Adipocyte (in vitro differentiated cells): ENCODE measurements at places on chromosomes 3 and 15.

- DNase-seq = no peak
Measured at GRCh38 chr3:133152681-133153220, 114.6 kb downstream of the TMEM108 start.

DNA sequence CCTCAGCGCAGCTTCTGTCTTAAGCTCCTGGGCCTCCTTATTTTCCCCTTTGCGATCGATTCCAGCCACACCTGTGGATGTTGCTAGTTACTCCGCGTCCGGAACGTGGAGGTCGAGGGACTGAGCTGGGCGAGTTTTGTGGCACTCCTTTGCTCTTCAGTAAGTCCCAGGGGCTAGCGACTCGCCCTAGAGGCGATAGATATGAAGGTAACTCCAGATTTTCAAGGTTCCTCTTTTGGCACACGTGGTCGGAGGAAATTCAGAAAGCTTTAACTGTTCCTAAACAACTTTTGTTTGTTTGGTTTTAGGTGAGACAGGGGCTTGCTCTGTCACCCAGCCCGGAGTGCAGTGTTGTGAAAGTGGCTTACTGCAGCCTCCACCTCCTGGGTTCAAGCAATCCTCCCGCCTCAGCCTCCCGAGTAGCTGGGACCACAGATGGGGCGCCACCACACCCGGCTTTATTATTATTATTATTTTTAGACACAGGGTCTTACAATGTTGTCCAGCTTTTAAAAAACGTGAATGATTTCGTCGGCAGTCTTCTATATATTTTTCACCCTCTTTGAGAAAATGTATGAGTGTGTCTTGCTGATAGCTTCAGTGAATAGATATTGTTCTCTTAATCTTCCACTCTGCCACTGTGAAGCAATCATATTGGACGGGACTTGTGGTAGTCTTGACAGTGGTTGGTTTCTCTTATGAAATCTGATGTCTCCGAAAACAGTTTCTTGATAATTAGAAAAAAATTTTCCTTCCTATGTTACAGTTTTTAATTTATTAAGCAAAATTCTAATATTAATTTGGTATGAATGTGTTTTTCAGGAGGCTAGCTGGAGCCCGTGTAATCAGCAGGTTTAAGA is 785 bp downstream of the MFSD1 start:
- DNase-seq = no peak

DNA sequence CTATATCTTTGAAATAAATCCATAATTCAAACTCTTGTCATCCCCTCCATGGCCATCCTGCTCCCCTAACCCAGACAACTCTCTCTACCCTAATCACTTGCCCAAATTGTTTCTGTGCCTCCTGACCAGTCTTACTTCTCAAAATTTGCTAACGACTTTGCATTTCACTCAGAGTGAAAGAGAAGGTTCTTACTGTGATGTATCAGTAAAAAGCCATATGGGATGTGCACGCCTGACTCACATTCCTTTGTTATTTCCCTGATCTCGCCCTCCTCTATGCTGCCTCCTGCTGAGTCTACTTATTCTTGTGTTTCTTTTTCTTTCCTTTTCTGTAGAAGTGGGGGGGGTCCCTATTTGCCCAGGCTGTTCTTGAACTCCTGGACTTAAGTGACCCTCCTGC is 487.2 kb upstream of the FRG2C start:
- DNase-seq = no peak

GRCh38 chr3:156635973-156636372 is 38.4 kb upstream of the TIPARP start:
- no peak for DNase-seq

DNA sequence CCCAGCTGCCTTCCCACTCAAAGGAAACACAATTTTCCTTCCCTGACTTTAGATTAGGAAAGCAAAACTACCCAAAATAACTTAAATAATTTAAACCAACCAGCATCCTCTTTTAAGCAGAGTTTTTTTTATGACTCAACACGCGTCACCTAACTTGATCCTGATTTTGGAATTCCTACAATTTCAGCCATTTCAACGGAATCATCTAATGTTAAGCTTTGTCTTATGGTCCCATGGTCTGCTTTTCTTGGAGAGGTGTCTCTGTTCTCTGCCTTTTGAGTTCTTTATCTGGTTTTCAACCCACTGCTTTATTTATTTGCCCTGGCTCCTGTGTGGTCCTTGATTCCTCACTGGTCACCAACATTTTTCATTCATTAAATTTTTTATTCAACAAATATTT is 219.2 kb upstream of the ARHGEF26 start:
- DNase-seq = no peak

- peak; percentile 15 for DNase-seq
Measured at GRCh38 chr3:115293321-115293720, 146.2 kb upstream of the ZBTB20 start.

DNA sequence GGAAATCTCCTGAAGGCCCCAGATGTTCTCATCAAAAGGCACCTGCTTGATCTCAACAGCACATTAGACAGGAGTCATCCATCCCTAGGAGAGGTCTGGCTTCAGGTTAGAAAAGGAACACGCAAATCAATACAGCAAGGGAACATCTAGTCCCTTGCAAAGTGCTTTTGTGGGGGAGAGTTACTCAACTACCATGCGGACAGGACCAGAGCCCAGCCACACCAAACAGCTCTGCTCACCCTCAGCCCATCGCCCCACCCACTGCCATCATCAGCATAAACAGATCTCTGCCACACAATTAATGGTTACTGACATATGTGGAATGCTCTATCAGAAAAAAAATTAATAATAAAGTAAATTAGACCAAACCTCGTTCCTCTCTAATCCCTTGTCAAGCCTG is 85.6 kb downstream of the MYLK start:
- no peak for DNase-seq

DNA sequence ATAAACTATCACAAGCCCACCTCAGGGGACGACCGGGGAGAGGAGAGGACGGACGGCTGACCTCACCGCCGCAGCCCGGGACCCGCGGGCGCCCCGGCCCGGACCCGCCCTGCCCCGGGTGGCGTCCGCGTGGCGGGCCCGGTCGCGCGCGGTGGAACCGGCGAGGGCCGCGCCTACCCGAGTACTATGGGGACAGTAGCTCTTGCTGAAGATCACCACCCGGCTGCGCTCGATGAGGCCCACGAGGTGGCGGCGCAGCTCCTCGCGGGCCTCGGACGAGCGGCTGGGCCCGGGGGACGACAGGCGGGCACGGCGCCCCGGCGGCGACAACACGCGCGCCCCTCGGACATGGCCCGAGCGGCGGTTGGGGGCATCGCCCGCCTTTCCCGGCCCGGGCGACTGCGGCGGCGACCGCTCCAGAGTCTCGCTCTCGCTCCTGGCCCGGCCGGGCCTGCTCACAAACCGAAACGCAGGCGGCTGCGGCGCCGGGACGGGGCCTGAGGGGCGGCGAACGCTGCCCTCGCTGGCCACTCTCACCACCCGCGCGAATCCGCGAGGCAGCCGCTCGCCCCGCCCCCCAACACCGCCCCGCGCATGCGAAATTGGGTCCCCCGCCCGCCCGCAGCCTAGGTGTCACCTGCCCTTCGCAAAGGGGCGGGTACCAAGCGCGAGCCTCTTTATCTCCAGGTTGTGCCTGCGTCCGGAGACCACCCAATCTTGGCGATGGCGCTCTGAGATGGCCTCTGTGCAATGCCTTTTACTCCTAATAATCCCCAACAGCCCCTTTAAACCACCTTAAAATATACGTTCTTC is at the start of gene TXNRD3:
Gene TXNRD3, minus strand, starts transcription at position 554 of the 813 bp plus-strand sequence.
- DNase-seq = peak; percentile 90

DNA sequence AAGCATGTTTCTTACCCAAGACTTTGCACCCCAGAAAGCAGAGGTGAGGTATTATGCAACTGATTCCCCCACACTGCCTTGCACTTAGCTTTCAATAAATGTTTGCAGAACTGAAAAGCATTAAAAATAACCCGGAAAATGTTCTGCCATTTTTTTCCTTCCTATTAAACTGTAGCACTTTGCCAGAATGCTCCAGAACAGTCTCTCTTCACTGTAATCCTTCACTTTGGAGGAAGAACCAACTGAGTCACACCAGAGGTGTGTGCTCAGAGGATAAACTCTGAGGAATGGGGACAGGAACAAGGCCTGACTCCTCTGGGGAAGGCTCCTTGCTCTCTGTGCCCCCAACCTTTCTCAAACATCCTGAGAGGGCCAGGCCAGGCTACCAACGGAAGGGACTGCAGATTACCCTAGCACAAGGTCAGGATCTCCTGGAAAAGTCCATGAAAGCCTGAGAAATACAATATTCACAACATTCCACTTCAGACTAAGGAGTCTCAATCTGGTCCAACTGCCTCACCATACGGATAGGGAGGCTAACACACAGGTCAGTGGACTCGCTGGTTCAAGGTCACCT is 19.0 kb downstream of the ANP32A start:
- DNase-seq = no peak

GRCh38 chr15:39574427-39574826 is 6.5 kb upstream of the THBS1 start:
- DNase-seq = peak; percentile 37

GRCh38 chr3:22156868-22157267 is 405.9 kb upstream of the ZNF385D start:
- no peak for DNase-seq

DNA sequence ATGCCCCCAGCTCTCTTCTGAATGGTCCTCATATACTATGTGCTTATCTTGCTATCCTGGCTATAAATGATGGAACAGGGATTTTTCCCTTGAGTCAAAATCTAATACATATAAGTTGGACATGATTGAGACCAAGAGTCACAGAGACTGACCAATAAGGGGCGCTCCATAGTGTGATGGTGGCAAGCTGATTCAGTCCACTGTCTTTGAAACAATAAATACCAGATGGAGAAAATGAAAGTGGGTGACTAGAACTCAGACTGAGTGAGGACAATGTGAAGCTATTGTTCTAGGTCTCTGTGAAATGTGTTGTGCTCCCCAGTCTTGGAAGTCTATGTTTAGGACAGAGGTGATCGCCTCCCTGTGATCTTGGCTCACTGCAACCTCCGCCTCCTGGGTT is 10.6 kb upstream of the FSTL1 start:
- DNase-seq = no peak

DNA sequence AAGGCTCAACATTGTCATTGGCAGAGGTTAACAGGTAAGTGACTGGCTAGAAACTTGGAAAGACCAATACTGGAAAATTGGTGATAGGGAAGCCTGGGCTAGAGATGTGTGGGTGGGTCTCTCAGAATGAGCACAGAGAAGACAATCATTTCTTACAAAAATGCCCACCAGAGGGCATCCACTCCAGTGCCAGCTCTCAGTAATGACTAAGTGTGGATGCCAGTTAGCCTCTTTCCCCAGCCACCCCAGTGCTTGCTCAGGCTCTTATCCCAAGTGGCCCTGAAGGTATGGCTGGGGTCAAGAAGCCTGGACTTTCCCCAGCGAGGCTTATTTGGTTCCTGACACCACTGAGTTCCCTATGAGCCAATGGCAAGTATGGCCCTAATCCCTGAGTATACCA is 115.9 kb upstream of the ST8SIA2 start:
- DNase-seq = peak; percentile 33

GRCh38 chr15:99472416-99473145 is 93.2 kb upstream of the MEF2A start:
- no peak for DNase-seq

DNA sequence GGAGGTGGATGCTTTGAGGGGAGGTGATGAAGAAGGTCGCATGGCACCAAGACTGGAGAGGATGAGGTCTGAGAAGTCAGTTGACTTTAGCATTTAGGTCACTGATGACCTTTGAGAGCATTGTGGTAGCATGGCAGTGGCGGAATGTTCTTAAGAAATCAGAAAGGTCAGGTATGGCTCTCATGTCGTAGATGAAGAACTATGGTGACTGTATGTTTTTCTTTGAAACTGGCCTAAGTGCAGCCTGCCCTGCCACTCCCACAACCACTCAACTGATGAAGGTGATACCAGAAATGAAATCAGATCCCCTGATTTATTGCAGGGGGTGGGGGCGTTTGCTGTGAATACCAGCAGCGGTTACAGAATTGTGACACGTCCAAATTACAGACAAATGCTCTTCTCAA is 102.6 kb downstream of the ITPR1 start:
- DNase-seq = no peak

DNA sequence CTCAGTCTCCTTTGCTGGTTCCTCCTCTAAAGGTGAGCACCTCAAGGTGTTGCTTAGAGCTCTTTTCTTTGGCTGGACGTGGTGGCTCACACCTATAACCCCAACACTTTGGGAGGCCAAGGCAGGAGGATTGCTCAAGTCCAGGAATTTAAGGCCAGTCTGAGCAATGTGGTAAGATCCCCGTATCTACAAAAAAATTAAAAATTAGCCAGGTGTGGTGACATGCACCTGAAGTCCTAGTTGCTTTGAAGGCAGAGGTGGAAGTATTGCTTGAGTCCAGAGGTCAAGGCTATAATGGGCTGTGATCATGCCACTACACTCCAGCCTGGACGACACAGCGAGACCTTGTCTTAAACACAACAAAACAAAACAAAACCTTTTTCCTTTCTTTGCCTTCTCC is 28.3 kb downstream of the TOPBP1 start:
- DNase-seq = no peak

GRCh38 chr3:145219355-145220235 is 941.4 kb downstream of the PLOD2 start:
- peak; percentile 39 for DNase-seq

- DNase-seq = no peak
Measured at GRCh38 chr15:58420579-58421043, 11.2 kb upstream of the LIPC start.

DNA sequence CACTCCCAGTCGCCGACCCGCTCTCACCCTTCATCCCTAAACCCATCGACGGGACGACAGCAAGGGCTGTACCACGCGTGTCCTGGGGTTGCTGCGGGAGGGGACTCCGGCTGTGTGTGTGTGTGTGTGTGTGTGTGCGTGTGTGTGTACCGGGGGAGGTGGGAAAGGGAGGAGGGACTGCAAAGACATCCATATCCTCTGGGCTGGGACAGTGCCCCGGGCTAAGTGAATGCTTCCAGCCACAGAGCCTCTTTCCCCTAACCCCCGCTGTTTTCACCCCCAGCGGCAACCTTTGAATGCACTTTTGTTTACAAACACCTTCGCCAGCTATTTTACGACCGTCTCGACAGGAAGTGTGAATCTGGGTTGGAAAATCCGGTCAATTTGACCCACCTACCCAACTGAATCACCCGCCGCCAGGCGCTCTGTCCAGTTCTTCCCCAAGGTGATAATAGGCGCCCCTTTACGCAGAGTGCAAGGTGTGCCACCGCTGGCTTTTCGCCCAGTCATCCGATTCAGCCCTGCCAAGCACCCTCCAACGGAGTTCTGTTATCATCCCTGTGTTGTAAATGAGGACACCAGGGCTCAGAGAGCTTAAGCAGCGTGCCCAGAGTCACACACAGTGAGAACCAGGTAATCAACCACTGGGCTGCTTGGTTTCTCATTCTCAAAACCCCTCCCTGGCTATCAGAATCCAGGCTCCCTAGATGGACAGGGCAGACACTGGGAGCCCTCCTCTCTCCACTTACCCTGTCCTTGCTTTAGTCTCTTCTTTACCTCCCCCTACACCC is 739 bp upstream of the AMOTL2 start:
- no peak for DNase-seq

DNA sequence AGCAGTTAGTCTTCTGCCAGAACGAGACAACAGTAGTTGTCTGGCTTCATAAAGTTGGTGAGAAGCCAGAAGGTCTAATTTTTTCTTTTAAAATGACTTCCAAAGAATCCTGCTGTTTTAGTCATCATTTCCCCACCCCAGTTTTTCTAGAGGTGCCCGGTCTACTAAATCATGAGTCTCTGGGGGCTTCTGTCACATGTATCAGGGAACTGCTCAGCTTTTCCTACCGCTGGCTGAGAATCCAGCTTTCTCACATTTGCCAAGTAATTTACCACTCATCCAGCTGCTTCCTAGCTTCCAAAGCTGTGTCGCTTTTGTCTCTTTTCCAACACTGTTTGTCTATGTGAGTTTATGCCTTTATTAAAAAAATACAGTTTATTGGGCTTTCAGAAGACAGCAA is 183.3 kb downstream of the NSUN3 start:
- no peak for DNase-seq
